SHP77 (cell line): ENCODE measurements at places on chromosomes 4 and X.

GRCh38 chrX:25300994-25301393 lies 285.2 kb upstream of the ARX start:
- no peak for DNase-seq

DNA sequence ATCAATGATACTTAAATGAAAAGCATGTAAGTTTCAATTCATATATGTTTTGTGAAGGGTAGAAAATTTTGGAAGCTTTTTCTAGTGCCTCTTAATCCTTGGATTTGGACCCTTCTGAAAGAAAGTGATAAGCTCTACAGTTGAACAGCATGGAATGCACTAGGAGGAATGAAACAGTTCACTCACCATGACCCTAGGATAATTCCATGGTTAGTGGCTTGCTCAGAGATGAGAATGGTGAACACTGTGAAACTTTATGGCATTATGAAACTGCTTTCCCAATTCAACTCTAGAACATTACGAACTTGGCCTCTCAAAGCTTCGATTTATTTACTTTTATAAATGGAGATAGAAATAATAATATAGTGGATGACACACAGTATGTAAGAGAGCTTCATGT lies 88.9 kb upstream of the FAT4 start:
- DNase-seq: no peak

DNA sequence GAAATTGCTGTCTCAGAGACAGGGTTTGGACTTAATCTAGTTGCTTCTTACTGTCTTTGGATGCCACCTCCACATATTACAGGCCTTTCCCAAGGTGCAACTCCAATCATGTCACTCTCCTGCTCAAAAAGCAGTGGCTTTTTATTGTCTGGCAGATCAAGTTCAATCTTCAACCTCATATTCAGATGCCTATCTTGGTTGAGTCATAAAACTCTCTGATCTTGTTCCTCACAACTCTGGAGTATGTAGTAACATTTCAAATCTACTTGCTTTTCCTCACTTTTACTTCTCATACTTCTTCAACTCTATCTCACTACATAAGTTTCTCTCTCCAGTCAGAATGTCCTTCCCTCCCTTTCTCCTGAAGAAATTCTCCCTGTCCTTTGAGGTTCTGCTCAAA lies 180.6 kb downstream of the VSIG4 start:
- no peak for DNase-seq

DNA sequence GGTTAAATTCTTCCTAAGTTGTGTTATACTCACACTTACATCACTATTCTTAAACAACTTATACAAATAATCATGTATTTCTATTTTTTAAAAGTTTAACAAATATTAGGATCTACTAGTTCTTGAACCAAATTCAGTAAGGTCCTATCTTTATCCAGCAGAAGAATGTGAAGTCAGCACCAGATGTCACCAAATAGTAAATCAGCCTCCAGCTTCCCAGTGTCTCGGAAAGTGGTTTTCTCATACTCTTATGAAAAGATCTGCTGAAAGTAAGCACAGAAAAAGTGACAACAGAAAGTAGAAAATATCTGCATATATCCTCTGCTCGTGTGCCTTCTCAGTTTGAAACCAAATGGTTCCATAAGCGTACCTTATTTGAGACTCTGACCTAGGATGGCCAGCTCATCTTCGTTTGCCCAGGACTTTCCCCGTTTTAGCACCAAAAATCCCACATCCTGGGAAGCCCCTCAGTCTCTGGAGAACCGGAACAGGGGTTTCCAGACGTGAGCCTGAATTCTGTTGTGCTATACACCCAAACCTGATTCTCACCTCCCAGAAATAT lies 98.0 kb upstream of the DCLK2 start:
- no peak for DNase-seq

DNA sequence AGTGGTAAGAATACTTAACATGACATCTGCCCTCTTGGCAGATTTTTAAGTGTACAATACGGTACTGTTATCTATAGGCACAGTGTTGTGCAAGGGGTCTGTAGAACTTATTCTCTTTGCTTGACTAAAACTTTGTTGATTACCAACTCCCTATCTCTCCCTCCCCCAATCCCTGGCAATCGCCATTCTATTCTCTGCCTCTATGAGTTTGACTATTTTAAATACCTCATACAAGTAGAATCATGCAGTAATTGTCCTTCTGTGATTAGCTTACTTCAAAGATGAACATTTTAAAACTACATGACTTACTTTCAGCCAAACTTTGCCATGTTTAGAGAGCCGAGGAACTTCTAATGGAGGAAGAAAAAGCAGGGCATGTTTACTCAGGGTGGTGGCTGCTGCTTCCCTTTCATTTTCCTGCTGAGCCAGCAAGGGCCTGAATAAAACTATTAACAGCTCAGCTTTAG lies 62.4 kb downstream of the APOO start:
- DNase-seq: no peak

GRCh38 chrX:15221321-15221720 lies 48.6 kb downstream of the ASB9 start:
- DNase-seq: no peak

DNA sequence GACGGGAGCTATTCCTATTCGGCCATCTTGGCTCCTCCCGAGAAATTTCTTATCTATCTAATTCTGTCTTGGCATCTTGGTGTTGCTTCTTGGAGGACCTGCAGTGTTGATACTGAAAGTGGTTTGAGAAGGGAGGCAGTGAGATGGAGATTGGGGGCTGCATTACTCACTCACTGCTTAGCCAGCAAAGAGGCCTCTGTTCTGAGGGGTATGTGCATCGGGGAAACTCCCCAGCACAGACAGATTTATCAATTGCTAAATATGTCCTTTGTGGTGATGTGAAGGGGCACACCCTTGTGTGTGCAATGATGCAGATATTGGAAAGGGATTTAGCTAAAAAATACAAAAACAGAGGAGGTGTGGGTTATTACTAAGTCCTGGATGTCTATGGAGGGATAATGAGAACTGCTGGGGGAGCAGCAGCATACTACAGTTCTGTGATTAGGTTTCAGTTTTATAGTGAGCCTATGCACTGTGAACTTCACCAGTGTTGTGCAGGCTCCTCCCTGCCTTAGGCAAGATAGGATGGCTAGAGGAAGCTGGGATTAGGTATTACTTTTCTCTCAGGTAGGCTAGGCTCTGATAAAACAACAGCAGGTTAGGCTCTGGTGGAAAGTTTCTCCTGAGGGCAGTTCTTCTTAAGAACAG lies 279.0 kb downstream of the HS3ST1 start:
- no peak for DNase-seq

DNA sequence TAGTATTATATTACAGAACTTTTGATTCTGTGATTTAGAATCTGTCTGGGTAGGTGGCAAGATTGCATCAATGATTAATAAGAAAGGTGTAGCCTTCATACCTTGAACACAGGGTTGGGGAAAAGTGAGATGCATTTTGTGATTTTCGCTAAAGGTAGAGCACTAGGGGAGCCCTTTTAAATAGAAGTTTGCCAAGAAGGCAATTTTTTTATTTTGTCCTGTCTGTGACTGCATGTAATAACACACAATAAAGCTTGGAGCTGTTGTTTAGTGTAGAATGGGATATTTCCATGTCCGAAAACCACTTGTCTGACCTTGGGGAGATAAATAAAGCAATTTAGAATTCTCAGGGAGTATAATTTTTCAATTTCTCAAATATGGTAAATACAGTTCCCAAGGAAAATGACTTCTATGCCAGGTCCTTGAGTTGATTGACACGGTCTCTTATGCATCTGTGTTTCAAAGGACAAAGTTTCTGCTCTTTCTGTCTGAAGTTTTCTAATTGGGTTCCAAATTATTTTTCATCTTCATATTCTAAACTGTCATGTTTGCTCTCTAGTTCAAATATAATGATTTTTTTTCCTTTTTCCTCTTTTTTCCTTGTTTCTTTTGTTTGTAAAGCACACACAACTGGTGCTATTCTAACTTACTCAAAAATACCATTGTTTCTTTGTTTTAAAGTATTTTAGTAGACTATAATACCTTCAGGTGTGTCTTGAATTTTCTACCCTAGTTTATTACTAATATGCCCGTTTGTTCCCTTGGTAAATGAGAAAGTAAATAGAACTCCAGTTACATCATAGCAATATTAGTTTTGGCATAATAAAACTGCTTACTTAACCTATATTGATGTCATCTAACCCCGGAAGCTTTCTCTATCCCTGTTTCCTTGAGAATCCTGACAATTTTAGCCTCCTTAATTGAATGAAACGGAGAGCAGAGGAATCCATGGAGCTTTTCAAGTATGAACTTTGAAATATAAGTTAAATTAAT lies 87.8 kb upstream of the BMPR1B start:
- DNase-seq: no peak

GRCh38 chrX:80432863-80433262 lies 12.6 kb downstream of the TENT5D start:
- DNase-seq: no peak

- no peak for DNase-seq
Observed at GRCh38 chr4:110055158-110055768, 142.6 kb downstream of the EGF start.

DNA sequence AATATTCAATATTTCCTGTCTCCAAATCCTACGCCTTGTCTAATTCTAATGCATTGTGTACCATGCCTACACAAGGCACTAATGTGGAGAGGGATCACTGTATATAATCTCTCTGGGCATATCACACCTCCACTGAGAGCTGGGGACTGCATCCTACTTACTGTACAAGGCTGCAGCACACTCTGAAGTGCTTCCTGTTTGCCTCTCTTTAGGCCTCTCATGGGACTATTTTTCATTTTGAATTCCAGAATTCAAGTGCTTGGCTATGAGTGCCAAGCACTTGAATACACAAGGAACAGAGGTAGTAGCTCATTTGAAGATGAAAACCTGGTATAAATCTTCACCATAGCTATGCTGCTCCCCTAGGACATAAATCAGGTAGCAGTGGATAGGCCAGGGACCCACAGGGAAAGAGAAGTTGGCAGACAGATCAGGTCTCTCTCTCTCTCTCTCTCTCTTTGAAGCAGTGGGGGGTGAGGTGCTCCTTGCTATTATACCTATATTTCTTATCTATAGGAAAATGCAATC lies 229.7 kb upstream of the MBNL3 start:
- DNase-seq: no peak

DNA sequence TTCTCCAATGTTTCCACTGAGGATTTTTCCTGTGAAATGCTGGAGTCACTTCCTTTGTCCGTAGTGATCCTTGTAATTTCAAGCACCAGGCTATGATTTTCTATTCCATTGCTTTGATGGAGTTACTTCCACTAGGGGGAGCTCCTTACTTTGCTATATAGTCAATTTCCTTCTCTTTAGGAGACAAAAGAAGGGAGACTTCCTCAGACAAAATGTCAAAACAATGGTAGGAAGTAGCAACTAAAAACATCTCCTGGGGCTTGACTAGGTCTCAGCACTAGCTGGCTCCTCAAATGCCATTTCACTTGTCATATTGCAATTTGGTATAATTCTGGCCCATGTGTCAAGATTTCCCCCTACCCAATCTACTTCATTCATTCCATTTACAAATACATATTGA lies 24.1 kb downstream of the ZCCHC12 start:
- peak; percentile 15 for DNase-seq

DNA sequence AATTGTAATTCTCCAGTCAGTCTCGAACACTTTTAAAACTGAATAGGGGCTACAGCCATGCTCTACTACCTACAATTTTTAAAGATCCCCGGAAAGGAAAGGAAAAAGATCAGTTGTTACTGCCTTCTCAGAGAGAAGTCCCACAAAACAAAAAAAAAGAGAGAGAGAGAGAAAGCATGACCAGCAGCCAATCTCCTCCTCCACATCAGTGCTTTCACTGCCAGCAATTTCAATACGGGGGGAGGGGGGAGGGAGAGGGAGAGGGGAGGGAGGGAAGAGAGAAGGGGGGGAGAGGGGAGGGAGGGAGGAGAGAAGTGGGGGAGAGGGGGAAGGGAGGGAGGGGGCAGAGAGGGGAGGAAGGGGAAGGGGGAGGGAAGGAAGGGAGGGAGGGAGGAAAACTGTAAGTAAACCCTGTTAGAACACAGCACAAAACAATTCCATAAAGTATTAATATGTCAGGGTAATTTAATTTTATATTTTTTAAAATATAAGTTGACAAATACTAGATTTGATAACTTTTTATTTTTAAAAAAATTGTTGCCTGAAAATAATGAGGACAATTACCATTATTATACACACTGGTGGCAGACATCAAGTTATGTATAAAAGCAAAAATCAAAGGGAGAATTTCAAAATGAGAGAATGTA lies 108.0 kb downstream of the LRBA start:
- no peak for DNase-seq

GRCh38 chr4:62023633-62024032 lies 823.5 kb downstream of the ADGRL3 start:
- DNase-seq: no peak

DNA sequence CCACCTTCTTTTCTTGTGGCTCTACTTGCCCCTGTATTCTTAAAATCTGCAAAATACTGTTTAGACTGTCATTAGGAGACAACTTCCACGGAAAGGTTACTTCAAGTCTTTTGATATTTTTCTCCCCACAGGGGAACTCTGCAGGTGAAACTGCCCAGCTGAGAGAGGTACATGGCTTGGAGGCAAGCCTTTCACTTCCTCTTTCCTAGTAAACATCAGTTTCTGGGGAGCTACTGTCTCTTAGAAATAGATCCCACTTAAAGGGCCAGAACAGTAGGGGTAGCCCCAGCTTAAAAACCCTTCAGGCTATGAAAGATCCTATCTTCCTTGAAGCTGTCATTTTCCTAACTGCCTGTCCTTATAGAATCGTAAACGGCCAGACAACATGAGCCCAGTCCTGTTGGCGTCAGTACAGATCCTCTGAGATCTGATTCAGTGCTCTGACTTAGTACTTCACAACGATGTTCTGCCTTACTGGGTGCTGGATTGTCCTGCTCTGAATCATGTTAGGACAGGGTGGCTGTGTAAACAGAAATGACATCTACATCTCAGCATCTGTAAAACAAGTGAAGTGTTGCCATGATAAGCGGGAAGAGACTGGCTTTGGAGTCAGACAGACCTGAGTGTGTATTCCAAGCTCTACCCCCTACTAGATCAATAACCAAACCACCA lies 102.1 kb downstream of the ITIH6 start:
- DNase-seq: peak; percentile 83

GRCh38 chrX:11585174-11585573 lies 80.5 kb downstream of the ARHGAP6 start:
- DNase-seq: no peak

DNA sequence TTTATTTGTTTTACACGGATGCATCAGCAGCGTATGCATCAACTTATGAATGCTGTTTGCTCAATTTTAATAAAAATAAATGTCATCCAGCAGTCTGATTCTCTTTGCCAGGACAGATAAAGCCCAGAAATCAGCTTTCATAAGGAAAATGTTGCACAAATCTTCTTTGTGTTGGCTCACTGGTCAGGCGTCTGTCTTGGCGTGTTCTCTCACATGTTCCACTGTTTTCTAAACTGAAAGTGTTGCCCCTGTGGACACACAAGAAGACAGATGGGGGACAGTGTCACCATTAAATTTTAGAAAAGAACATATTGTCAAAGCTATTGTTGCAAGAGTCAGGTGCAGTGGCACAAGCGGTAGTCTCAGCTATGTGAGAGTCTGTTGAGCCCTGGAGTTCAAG lies 316.2 kb downstream of the CENPC start:
- no peak for DNase-seq

GRCh38 chrX:7891928-7892327 lies 35.3 kb downstream of the PNPLA4 start:
- DNase-seq: no peak
